ENCODE measurements at places on chromosomes 12 and 14.

GRCh38 chr14:49975276-49975675 lies 82.4 kb downstream of the ARF6 start:
- DNase-seq = no peak

DNA sequence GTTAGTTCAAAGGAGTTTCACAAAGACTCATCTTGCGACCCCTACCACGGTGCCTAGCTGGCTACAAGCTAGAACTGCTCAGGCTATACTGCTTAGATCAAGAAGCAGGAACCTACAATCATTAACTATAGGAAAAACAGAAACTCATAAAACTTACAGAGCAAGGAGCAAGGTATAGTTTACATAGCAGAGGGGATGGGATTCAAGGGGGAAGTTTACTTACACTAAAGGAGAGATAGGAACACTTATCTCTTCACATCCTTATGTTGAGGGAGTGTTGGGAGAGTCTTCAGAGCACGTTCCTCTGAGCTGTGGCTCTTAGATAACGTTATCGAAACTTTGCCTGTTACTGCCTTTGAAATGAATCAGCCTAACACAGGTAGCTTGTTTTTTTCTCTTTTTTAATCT lies 58.1 kb downstream of the FSCB start:
- DNase-seq = no peak

DNA sequence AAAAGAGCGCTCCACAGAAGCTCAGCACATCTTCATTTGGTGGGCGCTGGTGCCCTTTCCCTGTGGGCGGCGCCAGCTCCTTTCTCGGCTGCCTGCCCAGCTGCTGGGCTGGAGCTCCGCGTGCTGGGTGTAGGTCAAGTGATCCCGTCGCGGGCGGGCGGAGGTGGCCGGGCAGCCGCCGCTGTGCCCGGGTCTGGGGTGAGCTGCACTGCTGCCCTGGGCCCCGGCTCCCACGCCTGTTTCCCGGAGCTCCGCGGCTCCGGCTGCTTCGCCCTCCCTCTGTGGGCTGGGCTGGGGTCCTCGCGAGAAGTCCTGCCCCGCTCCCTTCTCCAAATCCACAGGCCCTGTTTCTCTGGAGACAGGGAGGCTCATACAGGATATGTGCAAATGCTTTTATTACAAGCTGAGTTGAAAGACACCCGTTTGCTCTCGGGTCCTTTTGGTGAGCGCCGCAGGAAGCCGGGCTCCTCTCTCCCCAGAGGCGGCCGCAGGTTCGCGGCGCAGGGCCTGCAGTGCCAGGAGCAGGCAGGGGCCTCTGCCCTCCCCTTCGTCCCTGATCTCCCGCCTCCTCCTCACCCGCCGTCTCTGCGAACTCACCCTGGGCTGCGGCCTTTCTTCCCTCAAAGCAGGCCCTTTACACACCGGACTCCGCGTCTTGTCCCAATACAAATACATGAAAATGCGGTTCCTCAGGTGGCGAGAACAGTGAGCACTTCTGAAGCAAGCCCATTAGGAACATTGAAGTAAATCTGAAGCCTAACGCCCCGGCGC lies 67.8 kb upstream of the CAPRIN2 start:
- DNase-seq = no peak

DNA sequence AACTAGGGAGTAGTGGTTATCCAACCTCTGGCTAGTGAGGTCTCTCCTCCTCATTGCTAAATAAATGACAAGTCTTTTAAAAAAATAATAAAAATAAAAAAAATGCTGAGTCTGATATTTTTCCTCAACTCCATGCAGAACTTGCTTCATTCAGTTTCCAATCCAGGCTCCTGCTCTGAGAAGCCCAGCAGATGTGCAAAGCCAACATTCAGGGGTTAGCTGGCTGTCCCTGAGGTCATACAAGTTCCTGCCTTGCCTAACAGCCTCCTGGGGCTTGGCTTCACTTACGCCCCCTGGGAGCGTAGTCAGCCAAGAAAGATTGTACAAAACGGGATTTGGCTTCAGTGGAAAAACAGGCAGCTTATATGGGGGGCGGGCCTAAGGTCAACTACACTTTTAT lies 23.3 kb downstream of the RTRAF start:
- no peak for DNase-seq

DNA sequence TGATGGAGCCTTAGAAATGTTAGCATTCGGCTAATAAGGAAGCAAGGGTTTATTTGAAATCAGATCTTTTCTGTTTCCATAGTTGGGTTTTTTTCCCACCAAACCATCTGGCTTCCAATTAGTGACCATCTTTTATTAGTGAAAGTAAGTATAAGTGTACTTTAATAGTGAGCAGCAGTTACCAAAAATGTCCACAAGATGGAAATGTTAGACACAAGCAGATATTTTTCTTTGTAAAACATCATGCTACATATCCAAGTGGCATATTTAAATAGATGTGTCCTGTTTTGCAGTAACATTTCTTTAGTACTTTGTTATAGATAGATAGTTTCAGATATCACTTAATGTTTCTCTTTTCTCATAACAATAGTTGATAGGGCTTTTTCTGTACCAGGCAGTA lies 28.8 kb downstream of the YEATS4 start:
- DNase-seq = peak; percentile 48

DNA sequence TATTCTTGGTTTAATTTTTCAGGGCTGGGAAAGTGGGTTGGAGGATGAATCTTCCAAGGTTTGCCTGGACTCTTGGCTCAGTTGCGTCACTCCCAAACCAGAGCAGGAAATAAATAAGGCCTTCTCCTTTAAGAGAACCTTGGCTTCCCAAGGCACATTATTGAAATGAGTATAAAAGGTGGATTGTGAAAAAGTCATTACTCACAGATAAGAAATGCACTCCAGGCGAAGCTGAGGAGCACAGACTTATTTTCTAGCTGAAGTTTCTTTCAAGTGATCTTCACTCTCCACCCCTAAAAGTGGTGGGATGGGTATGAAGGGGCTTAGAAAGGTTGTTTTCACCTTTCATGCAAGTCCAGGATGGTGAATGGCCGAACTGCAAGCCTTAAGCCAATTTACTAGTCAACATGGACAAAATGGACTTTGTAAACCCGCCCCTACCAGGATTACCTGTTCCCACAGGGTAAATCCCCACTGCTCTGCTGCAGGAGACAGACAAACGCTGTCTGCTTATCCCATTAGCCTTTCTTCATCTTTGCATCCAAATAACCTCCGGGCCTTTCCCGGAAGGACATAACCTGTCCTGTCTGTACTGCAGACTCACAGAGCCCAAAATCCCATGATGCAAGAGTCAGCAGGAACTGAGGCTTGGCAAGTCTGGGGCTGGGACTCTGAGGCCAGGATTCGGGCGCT lies 207.6 kb downstream of the BCL11B start:
- DNase-seq = no peak

- no peak for DNase-seq
Measured at GRCh38 chr14:100629098-100629497, 41.9 kb upstream of the BEGAIN start.

GRCh38 chr14:53032838-53033390 lies 82.1 kb upstream of the FERMT2 start:
- DNase-seq = no peak

DNA sequence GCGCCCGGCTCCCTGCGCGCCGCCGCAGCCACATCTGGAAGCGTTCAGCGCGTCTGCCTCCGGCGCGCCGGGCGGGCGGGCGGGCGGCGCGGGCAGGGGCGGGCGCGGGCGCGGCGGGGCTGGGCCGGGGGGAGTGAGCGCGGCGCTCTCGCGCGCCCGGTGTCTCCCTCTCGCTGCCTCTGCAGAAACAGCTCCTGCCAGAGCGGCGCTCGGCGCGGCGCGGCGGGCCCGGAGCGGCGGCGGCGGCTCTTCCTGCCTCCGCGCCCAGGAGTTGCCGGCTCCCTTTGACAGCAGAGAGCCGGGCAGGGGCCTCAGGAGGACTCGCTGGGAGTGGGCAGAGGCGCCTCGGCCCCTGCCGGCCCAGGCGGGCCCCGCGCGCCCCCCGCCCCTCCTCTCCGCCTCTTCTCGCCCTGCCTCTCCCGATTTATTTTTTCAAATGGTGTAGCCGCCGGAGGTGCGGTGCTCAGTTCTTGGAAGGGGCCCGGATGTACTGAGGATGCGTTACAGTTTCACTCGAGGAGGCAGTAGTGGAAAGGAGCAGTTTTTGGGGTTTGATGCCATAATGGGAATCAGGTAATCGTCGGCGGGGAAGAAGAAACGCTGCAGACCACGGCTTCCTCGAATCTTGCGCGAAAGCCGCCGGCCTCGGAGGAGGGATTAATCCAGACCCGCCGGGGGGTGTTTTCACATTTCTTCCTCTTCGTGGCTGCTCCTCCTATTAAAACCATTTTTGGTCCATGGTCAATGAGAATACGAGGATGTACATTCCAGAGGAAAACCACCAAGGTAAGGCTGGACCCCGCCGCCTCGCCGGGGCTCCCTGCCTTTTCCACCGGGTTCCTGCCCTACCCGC lies at the start of gene CACNA1C:
Gene CACNA1C (plus strand): TSS at position 162 of the 853 bp plus-strand sequence. CDS start 576 bp downstream, at position 738.
- peak; percentile 29 for DNase-seq

DNA sequence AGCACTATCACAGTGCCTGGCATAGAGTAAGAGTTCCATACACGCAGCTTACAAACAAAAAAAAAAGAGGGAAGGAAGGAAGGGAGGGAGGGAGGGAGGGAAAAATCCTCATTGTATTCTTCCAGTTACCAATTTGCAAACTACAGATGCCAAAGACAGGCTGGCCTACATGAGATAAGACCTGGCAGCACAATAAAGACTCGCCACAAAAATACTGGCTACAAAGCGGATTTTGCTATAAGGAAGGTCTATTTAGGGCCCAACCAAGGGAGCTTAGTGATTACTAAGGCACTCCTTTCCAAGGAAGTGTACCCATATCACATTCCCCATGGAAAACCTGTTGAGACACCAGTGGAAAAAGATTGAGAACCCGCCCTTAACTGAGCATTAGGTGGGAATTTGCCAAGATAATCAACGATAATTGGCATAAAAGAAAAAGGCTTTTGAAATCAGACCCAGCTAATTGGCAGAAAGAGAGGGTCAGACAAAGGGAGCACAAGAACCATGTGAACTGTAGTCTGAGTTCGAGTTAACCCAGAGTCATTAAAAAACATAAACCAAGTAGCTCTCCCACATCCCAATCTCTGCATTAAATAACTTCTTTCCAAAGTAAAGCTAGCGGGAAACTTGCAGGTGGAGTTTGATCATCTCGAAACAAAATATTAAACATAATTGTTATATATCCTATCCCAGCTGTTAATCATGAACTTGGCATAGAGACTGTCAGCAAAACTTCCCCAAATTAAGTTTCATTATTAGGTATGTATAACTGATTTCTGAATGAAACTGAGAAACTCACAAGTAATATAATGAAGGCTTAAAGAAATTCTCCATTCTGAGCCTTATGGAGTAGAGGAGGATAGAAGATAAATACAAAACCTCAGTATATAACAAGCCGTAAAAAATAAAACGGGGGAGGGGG lies 50.1 kb downstream of the PHLDA1 start:
- DNase-seq = no peak

DNA sequence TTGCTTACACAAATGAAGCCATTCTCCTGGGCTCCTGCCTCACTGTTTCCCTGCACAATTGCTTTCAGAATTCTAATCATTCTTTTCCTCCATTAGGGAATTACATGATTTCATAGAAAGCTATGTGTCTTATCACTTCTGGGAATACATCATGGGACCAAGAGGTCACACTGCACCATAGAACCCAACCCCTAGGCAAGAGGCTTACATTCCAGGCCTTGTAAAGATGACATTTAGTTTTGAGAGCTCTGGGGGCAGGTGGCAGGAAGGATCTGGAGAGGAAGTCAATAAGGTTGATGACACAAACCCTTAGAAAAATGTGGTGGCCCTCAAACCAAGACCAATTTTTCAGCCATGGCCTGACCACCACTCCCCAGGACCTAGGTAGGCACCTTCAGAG lies 57.1 kb downstream of the NUAK1 start:
- DNase-seq = no peak

DNA sequence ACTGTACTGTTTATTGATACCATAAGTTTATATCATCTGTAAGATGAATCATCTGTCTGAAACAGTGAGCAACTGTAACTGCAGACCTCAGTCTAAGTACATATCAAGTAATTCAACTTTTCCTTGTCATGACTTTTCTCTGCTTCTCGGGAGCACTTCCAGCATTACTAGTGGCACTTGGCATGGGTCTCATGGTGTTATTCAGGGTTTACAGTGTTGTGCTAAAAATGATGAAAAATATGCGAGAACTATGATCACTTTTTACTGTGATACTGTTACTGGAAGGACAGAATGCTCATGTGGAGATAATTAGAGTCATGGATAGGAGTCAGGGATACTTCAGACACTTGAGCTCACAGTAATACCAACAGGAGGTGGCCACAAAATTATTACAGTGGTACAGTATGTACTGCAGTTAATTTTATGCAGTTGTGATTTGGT lies 8.3 kb downstream of the KTN1 start:
- DNase-seq = no peak
